Caudate nucleus (tissue), 63 donors: ENCODE measurements at places on chromosomes 12 and 14.

GRCh38 chr12:8078398-8078797 lies 3.7 kb upstream of the NECAP1 start:
- DNase-seq: no peak

GRCh38 chr14:32010604-32011125 lies 66.4 kb upstream of the ARHGAP5 start:
- DNase-seq: no peak

DNA sequence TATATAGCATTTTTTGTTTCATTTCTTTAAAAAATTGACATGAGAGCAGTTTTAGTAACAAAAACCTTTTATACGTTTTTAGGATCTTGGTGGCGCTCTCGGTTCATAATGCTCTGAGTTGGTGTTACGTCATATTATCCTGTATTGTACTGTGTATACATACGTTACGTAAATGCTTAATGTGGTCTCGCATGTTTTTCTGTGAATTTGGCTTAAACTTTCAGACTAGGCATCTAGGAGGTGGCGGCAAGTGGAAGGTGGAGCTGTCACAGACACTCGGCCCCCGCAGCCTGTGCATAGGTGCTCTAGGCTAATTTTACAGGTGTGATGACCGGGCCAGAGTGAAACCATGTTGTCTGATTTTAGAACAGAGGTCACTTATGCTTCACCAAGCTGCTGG lies 60.0 kb downstream of the PPP2R5C start:
- no peak for DNase-seq

- DNase-seq: no peak
Measured at GRCh38 chr12:123390498-123391426, 6.8 kb downstream of the KMT5A start.

DNA sequence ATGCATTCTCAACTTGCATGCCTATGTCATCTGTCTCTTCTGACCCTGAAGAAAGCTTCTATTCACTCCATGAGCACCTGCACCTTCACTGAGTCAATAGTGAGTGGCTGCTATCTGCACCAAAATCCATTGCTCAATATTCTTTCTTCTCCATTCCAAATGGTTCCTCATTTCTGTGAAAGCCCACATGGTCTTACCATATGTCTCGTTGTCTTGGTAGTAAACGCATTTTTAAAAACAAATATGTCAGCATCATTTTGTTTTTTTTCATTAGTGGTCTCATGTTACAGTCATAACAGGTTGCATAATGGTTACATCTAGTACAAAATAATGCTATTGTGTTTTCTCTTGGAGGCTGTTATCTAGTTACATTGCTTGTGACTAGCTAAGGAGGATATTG lies 106.9 kb upstream of the CPM start:
- no peak for DNase-seq

DNA sequence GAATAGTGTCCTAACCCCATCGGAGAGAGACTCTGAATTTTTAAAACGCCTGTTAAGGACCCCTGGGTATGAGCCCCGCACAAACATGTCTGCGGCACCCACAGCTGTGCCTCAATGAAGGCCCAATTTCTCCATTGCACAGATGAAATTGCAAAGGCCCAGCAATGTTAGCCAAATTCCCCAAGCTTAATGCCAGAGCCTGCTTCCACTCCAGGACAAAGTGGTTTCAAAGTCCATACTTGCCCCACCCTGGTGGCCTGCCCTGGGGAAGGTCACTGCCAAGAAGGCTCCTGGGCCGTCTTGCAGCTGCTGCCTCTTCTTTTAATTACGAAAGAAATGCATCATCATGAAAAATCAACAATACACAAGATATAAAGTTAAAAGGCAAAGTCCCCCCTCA lies 1179.7 kb downstream of the VRK1 start:
- no peak for DNase-seq

GRCh38 chr12:2083008-2083407 lies 30.2 kb downstream of the CACNA1C start:
- peak; percentile 80 for DNase-seq

DNA sequence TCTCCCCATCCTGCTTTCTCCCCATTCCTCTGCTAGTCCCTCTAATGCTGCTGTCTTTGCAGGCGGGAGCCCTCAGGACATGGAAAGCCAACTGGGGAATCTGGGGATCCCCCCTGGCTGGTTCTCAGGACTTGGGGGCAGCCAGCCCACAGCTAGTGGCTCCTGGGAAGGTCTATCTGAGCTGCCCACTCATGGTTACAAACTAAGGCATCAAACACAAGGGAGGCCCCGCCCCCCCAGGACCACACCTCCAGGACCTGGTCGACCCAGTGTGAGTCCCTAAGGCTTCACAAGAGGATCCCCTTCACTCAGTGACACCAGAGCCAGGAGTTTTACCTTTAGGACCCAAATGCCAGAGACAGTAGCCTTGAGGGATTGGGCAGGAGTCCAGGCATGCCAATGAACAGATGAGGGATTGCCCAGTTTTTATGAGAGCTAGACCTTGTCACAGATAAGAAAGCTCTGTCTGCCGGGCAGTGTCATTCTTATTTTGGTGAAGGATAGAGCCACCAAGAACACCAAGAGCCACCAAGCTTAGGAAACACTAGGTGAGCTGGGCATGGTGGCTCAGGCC lies 8.0 kb upstream of the CPNE6 start:
- no peak for DNase-seq

GRCh38 chr14:92652413-92653151 lies 95.8 kb downstream of the LGMN start:
- no peak for DNase-seq
